Activated CD4-positive, alpha-beta T cell treated with anti-CD3 and anti-CD28 coated beads for 48 hours (primary cell): ENCODE measurements at places on chromosomes 2 and 18.

DNA sequence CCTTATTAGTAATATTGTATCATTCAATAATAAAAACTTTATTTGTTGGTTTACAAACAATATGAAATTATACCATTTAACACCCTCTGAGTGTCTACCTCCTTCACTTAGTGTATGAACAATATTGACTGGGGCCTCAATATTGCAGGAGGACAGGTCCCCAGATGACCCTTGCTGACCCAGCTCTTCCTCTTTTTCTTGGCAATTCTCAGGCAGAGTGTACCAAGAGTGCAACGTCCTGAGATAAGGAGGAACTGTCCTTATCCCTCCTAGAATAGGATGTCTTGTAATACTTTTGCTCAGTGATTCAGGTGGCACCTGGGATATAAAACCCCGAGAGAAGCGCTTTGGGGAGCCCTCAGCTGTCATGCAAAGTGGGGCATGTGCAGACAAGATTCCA, 76.8 kb downstream of the PLA2R1 start:
- no peak for DNase-seq

DNA sequence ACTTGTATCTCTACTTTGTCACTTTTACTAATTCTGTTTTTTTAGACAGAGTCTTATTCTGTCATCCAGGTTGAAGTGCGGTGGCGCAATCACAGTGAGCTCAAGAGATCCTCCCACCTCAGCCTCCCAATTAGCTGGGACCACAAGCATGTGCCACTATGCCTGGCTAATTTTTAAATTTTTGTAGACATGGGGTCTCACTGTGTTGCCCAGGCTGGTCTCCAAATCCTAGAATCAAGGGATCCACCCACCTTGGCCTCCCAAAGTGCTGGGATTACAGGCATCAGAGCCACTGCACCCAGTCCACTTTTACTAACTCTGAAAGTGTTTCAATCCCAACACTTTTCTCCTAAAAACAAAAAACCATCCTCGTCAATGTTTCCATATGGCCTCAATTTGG, 94.9 kb downstream of the MALT1 start:
- no peak for DNase-seq

DNA sequence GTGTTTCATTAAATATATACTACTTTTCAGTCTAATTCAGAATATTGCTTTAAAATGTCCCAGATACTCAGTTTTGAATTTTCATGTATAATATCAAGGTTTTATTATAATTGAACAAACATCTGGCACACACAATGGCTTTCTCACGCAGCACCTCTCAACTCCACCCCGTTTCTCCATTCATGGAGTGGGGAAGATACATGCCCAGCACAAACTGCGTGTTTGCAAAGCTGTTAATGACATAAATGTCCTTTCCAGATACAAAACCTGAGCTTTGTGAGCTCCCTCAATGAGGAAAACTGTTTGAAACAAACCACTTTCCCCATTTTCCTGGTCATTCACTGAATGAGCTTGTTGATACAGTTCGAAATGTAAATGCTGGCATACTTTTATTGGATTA, 150.3 kb upstream of the RASGRP3 start:
- DNase-seq: no peak

GRCh38 chr2:53652131-53652530, 115.5 kb upstream of the CHAC2 start:
- no peak for DNase-seq

- peak; percentile 74 for DNase-seq
These were observed 133.9 kb downstream of the MAP4K4 start for GRCh38 chr2:101831351-101831865.

DNA sequence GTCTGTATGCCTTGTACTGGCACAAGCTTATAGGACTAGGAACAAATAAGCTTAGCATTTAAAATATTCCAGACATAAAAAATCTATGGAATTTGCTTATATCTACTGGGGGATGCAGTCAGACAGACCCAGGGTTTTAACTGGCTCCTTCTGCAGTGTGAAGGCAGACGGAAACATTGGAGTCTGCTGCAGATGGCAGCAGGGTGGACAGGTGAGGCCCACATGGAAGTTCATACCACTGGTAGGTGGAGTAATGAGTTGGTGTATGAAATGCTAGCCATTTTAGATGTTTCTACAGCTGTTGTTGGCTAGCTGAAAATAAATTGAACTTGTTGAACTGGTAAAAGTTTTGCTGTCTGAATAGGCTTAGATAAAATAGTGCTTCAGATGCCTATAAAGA, 17.7 kb downstream of the SPTBN1 start:
- no peak for DNase-seq

DNA sequence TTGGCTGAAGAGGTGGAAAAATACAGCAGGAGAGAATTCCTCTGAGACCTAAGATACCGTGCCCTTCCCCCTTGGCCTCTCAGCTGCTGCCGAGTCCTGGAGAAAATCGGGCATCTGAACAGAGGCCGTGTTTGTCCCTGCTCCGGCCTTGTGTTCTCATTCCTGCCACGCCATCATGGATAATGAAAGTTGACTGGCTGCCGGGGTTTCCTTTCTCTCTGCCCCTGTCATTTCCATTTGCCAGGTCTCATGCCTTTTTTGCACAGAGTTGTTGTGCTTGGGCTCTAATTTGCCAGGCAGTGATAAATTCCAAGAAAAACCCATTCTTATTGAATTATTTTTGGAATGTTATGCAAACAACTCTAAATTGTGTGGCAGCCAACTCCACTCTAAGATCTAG, 496.9 kb upstream of the TNP1 start:
- DNase-seq: no peak

DNA sequence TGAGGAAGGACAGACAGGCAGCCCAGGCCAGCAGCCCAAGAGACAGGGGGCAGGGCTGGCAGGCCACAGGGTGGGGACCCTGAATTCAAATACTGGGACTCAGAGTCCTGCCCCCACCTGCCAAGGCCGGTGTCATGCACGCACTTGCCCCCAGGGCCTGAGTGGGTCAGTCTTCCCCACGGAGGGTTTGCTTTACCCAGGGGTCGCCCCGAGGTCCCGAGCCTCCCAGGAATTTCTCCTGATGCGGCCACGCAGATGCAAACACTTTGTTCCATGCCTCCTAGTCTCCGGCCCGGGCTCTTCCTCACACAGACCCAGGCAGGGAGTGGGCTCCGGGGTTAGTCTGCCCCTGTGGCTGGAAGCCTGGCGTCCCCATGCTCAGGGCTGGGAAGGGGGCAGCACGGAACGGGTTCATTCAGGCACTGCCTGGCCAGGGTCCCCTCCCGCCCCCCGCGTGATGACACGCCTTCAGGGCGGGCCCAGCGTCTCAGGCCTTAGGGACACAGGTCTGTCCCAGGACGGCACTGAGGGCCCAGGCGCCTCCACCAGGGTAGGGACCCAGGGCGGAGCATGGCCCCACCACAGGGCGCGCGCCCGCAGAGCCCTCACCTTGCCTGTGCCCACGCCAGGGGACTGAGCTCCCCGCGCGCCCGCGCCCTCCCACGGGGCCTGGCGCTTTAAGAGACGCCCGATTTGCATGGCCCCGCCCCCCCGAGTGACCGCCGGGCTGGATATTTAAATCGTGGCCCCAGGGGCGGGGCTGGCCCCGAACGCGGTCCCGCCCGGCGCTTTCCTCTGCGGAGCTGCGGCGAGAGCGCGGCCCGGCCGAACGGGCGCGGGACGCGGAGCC, at the start of gene SNED1:
SNED1 (plus strand) TSS at position 763 of the 850 bp plus-strand sequence. CDS start 220 bp downstream, outside the sequence.
- DNase-seq: peak; percentile 60

GRCh38 chr2:11746807-11747459, 501 bp downstream of the LPIN1 start:
- no peak for DNase-seq

GRCh38 chr2:188245230-188245629, 46.4 kb upstream of the GULP1 start:
- peak; percentile 2 for DNase-seq

DNA sequence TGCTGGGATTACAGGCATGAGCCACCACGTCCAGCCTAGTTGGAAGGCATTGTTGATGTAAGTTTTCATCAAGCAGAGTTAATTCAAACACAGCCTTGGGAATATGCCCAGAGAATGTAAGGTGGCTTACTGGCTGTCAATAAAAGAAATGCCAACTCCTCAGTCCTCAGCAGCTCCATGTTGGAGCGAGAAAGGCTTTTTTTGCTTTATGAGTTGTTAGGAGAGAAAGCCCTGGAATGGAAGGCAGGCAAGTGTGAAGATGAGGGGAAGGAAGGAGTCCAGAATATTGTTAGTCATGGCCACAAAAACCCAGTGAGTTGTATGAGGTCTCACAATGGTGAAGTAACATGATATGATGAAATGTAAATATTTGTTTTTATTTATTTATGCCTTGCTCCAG, 57.1 kb downstream of the MAP4K4 start:
- no peak for DNase-seq

DNA sequence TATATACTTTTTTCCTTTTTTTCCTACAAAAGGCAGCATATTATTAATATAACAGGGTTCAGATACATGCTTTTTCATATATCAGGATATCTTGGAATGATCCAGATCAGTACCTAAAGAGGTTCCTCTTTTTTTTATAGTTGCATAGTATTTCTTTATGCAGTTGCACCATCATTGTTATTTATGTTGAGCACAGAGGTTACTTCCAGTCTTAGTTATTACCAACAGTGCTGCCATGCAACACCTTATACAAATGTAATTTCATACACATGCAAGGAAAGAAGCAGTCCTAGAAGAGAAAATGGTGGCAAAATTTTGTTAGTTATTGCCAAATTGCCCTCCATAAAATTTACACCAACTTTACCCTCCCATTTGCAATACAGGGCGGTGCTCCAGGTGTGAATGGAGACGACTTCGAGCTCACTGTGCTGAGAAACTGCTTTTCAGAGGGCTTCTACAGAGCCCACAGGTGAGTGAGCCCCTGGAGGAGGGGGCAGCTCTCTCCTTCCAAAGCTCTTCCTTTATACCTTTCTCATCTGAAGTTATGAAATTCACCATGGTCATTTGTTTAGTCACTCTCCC, 30.0 kb upstream of the KCMF1 start:
- DNase-seq: no peak

DNA sequence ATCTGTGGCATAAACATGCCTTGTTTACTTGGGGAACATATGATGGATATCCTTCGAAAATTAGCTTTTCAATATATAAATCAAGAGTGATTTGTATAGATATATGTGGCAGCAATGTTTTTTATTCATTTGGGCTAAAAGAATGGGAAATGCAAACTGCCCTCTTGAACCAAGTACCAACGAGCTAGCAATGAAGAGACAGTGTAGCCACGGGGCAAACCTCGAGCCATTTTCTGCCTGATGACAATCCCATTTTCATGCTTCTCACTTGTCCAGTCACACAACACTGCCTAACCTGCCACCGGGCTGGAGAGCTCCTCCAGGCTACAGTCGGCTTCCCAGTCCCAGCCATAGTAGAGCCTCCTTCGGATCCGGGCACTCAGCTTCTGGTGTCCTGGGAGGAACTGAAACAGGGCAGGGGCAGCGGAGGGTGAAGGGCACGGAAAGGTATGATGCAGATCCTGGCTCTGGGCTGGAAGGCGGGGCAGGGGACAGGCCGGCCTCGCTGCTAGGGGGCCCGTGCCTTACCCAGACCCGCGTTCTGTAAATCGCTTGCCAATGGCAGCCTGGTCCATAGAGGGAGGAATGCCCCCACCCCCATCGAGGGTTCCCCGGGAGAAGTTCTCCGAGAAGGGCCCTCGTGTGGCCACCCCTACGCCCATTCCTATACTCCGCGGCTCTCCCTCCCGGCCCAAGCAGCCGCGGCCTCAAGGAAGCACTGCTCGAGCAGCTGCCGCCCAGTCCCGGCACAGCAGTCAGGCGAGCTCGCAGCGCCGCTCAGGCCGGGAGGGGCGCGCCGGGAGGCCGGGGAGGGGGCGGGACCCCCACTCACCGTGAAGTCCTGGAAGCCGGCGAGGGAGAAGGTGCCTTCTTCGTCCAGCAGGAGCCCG, 552 bp downstream of the CNPPD1 start:
- peak; percentile 41 for DNase-seq

GRCh38 chr2:149787206-149787605, 199.6 kb upstream of the MMADHC start:
- DNase-seq: no peak

DNA sequence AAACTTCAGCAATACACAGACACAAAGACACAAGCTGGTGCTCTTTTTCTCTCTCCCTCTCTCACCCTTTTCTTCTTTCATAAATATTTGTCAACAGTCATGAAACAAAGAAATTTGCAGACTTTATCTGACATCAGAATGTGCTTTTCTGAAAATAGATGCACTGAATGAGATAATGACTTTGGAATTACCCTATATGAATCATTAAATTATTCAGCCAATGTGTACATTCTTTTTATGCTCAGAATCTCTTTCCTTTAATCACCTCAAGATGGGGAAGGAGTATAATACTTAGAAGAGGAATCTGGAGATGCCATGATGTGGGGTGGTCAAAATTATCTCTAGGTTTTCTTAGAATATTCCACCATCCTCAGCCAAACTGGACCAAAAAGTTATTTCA, 289.9 kb downstream of the LRRTM1 start:
- DNase-seq: no peak

DNA sequence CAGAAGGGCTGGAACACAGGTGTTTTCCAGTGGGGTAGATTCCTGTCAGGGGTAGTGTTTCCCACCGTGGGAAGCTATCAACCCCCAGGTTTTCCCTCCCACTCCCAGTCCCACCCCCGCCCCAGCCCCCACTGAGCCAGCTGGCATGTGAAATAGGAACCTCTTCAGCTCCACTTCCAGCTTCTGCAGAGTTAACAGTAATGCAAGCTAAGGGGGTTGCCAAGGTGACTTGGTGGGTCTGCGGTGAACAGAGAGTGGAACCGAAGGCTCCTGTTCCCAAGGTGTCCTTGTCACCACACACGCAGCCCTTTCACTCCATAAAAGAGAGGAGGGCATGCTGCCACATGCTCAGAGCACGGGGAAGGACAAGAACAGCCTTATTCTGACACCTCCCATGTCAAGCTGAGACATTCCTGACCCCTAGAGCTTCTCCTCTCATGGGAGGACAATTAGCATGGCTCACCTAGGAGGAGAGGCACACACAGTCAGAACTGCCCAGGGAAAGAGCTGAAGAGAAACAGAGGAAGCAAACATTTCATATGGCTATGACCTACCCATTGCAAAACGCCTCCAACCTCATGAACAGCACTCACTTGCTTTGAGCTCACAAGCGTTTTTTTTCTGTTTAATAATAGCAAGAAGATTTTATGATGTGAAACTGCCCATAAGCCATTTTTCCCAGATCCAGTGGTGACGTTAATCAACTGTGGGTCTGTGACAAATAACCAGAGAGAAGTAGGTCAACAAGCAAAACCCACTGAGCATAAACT, 39.8 kb upstream of the TBC1D8 start:
- no peak for DNase-seq

GRCh38 chr18:8688816-8689215, 16.5 kb upstream of the MTCL1 start:
- DNase-seq: no peak

GRCh38 chr2:151258121-151258520, 3.5 kb downstream of the RBM43 start:
- no peak for DNase-seq

DNA sequence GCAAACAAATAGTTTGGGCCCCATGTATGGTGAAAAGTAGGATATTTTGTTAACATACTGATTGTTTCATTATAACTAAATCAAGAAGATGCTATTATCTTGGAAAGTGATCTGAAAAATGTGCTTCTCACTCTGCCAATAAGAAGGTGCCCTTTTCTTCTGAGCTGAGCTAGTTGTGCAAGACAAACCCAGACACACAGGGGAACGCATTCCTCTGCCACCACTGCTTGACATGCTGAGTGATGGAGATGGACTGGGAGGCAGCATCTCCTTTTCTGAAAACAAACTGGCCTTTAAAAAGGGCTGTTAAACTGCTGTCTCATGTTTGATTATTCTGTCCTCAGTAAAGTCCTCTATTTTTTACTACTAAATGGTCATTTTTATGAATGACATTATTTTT, 1989.9 kb upstream of the CELF4 start:
- DNase-seq: no peak
